Effector memory CD8-positive, alpha-beta T cell (primary cell): ENCODE measurements at places on chromosomes 1 and 21.

GRCh38 chr1:244273845-244274619 lies 177.7 kb downstream of the ADSS2 start:
- no peak for DNase-seq

- DNase-seq, result no peak
Measured at GRCh38 chr1:91020486-91020885, 1.3 kb downstream of the ZNF644 start.

GRCh38 chr1:212667223-212668139 lies 32.2 kb downstream of the BATF3 start:
- no peak for DNase-seq

DNA sequence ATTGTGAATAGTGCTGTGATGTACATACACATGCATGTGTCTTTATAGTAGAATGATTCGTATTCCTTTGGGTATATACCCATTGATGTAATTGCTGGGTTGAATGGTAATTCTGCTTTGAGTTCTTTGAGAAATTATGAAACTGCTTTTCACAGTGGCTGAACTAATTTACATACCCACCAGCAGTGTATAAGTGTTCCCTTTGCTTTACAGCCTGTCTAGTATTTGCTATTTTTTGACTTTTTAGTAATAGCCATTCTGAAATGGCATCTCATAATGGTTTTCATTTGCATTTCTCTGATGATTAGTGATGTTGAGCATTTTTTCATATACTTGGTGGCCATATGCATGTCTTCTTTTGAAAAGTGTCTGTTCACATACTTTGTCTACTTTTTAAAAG lies 54.5 kb upstream of the FAM78B start:
- DNase-seq, result no peak

- no peak for DNase-seq
Measured at GRCh38 chr1:186957314-186957713, 128.6 kb downstream of the PLA2G4A start.
